ENCODE measurements at places on chromosomes 6 and 20.

- no peaks in the 10 kb centered on the region for H3K27me3 ChIP-seq
- H3K36me3 ChIP-seq = peaks cover 98% of the 10 kb centered on the region
- H3K4me3 ChIP-seq = peak overlapping the region; percentile 92
- no peak for ATAC-seq
These were observed 60.4 kb upstream of the SUPT3H start for GRCh38 chr6:45438151-45438550.

DNA sequence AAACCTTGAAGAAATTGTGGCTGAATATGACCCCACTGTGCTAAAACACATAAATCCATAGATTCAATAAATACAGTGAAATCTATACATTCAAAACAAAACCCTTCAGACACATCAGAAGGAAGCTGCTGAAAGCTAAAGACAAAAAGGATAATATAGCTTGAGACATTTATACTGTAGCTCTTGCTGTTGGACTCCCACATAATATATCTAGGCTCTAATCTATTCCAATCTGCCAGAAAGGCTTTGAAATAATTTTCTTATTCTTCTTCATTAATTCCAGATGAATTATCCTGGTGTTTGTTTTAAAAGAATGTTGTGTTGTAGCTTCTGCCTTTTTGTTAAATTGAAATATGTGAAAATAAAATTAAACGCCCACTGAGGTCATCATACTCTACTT is 454.0 kb downstream of the EYS start:
- H3K4me3 ChIP-seq = no peak overlapping the region
- H3K4me1 ChIP-seq = no peaks in the 10 kb centered on the region
- no peaks in the 10 kb centered on the region for H3K36me3 ChIP-seq
- H3K27ac ChIP-seq = no peak overlapping the region
- no peaks in the 10 kb centered on the region for H3K27me3 ChIP-seq

DNA sequence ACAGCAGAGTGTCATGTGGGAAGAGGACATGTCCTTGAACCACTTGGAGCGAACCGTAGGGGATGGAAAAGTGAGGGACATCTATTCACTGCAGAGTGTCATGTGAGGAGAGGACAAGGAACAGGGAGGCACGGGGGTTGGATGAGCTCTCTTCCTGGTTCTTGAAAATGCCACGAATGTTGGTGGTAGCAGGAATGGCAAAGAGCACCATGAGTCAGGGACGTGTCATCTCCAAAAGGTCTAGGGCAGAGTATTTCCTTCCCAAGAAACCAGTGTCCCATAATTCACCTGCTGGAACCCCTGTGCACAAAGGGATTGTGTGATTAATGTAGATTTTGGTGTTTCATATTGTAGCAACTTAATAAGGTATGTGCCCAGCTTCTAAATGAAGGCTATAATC is 136.8 kb downstream of the BFSP1 start:
- H3K27me3 ChIP-seq = peaks cover 10% of the 10 kb centered on the region
- H3K4me3 ChIP-seq = no peak overlapping the region
- H3K4me1 ChIP-seq = no peaks in the 10 kb centered on the region

- H3K27ac ChIP-seq = no peak overlapping the region
- no peak for ATAC-seq
- no peaks in the 10 kb centered on the region for H3K27me3 ChIP-seq
- H3K36me3 ChIP-seq = no peaks in the 10 kb centered on the region
- no peaks in the 10 kb centered on the region for H3K4me1 ChIP-seq
These were observed 8.5 kb downstream of the HMGN3 start for GRCh38 chr6:79225717-79226599.

DNA sequence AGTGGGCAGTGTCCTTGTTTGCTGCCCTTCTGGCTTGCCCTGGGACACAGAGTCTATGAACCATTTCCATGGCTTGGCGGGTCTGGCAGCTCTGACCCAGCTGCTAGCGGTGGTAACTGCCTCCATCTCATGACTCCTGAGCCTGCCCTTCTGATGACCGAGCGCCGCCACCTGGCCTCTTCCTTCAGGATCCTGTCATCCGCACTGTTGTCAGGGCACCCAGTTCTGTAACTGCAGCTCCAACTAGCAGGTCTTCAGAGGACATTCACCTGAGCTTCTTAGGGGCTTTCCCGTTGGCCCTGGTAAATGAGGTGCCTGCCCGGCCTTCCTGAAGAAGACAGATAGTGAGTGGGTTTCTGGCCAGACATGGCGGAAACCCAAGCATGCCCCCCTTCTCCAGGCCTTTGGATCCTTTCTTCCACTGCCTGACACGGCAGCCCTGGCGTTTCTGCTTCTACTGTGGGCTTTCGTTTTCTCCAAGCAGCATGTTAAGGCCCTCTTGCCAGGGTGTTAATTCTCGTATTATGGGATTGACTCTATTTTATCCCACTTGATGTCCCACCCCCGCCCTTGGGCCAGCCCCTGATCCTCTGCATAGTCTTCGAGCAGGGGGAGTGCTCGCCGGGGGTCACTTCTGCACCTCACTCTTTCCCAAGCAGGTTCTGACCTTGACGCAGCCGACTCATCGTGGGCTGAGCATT is 24.7 kb downstream of the PACSIN1 start:
- no peak overlapping the region for H3K27ac ChIP-seq
- no peak overlapping the region for H3K4me3 ChIP-seq
- no peak for ATAC-seq
- no peaks in the 10 kb centered on the region for H3K27me3 ChIP-seq
- H3K36me3 ChIP-seq = no peaks in the 10 kb centered on the region
- H3K4me1 ChIP-seq = peaks cover 4% of the 10 kb centered on the region

DNA sequence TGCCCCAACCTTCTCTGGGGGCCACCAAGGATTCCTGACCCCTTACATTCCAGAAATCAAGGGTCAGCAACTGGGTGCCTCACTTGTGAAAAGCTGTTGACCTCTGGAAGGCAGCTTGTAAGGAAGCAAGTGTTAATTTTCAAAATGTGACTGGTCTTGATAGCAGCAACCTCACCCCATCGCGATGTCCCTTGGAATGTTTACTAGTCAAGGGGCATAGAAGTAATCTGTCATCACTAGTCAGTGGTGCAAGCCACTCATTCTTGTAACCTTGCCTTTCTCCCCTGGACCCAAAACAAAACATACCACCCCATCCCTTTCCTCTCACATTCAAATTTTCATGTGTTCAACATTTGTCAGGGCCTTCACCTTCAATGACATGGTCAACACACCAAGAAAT is 30.5 kb downstream of the TBX18 start:
- H3K4me1 ChIP-seq = no peaks in the 10 kb centered on the region
- H3K36me3 ChIP-seq = no peaks in the 10 kb centered on the region
- H3K27ac ChIP-seq = no peak overlapping the region
- no peak overlapping the region for H3K4me3 ChIP-seq
- ATAC-seq = no peak

Data from activated T-helper 17 cell treated with anti-CD3 and anti-CD28 coated beads, Interleukin-2, amount 50 U/mL, for 72 hours (primary cell).